Hematopoietic multipotent progenitor cell treated with erythropoietin and hydrocortisone succinate and interleukin-3 and kit ligand, for 8 days (in vitro differentiated cells): ENCODE measurements at places on chromosomes 13 and 19.

DNA sequence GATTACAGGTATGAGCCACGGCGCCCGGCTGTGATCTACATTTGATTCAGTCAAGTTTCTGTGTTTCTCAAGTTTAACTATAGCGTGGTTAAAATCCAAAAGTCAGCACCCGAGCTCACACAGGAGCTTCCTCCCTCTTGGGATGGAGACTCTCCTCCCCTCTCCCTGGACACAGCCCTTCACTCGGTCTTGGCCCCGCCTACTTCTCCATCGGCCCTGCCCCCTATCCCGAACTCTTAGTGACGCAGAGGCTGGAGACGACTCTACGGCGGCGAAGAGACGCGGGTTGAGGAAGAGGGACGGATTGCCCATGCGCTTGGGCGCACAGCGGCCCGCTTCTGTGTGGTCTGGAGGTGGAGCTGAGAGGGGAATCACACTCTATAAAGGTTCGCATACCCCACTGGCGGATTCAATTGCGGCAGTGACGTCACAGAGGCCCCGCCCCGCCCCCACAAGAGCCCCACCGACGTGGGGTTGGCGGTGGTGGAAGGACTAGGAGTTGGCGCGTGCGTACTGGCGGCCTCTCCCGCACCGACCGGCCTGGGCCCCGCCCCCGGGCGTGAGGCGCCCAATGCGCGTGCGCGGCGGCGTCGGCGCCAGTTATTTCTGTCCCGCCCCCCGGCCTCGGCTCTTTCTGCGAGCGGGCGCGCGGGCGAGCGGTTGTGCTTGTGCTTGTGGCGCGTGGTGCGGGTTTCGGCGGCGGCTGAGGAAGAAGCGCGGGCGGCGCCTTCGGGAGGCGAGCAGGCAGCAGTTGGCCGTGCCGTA lies at the start of gene TRIM28:
Gene TRIM28, plus strand, starts transcription at position 239 of the 765 bp plus-strand sequence. CDS start 694 bp downstream, outside the sequence.
- peak; percentile 99 for DNase-seq

- no peak for DNase-seq
Measured at GRCh38 chr13:75170311-75170710, 311.7 kb downstream of the TBC1D4 start.

GRCh38 chr13:45702088-45702487 lies at the start of gene CBY2:
TSS of gene CBY2 (plus strand) at chr13:45702320. CDS start at chr13:45702391, 71 bp downstream.
- DNase-seq, result no peak

DNA sequence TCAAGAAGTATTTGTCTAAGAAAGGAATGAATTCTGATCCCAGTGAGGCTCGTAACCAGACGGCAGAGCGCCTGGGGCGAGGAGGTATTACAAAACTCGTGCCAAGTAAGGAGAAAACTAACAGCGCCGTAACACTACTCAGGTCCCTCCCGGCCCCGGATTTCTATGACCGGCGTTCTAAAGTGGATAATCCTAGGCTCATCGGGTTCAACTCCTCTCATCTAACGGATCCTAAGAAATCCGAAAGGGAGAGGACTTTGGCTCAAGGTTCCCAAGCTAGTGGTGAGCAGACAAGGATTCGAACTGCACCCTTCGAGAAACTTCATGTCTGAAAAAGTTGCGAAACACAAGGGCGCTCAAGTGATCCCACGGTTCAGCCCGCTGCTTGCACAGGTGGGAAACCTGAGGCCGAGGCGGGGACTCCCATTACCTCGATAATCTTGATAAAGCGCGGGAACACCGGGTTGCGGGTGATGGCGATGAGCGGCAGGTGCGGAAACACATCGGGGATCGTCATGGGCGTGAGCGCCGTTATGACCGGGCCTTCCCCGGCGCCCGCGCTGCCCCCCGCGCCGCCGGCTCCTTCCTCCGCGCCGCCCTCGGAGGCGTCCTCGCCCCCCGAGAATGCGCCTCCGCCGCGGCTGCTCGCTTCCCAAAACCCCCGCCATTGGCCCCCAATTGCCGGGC lies 529 bp downstream of the LONP1 start:
- peak; percentile 41 for DNase-seq

DNA sequence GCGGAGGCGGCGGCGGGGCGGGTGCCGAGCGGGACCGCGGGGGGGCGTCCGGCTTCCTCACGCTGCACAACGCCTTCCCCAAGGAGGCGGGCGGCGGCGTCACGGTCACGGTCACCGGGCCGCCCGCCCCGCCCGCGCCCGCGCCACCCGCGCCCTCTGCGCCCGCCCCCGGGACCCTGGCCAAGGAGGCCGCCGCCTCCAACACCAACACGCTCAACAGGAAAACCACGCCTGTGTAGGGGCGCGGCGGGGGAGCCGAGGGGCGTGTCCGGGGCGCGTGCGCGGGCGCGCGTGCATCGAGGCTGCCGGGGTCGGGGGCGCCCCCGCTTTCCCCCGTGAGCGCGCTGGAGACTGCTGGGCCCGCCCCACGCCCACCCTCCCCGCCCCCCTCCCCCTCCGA lies 8.8 kb upstream of the CACNG6 start:
- DNase-seq, result peak; percentile 27

- no peak for DNase-seq
Measured at GRCh38 chr19:4878491-4878968, 11.1 kb upstream of the PLIN3 start.

DNA sequence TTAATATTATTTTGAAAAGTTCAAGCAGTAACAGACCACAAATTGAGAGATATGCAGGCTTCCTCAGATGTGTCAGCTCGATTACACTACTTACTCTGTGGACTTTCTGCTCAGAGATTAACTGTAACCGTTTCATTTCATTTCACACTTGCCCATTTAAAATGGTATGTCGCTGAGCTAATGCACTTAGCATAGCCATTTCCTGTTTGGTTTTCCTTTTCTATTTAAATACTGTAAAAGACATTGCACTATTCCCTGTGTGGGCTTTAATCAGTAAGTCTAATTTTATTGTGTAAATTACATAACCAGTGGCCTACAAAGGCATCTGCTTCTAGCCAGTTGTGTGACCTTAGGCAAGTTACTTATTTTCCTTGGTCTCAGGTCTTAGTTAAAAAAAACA lies 237.6 kb downstream of the LACC1 start:
- peak; percentile 62 for DNase-seq

DNA sequence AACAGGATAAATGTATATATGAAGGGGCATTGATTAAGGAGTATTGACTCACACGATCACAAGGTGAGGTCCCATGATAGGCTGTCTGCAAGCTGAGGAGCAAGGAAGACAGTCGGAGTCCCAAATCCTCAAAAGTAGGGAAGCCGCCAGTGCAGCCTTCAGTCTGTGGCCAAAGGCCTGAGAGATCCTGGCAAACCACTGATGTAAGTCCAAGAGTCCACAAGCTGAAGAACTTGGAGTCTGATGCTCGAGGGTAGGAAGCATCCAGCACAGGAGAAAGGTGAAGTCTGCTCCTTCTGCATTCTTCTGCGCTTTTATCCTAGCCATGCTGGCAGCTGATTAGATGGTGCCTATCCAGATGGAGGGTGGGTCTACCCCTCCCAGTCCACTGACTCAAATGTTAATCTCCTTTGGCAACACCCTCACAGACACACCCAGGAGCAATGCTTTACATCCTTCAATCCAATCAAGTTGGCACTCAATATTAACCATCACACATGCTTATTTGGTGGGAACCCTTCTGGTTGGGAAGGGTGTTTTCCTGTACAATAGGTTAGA lies 55.1 kb downstream of the SLAIN1 start:
- peak; percentile 38 for DNase-seq

DNA sequence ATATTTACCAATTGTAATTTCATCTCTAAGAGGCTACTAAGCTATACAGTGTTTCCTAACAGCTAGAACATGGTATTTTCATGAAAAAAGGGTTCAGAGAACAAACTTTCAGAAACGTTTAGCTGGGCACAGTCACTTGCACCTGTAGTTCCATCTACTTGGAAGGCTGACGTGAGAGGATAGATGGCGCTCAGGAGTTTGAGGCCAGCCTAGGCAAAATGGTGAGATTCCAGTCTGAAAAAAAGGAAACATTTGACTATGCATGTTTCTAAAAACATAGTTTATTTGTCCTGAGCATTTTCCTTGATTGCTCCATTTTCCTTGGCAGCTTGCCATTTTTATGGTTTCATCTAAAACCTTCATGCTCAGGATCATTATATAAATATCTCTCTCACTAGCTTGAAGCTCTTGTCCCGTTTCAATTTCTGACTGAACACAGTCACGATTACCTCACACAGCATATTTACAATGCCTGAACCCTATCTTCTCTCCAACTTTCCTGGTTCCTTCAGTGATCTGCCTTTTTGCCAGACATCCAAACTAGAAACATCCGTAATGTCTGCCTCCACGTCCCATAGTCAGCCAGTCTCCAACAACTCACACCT lies 200.8 kb downstream of the RGCC start:
- peak; percentile 5 for DNase-seq

GRCh38 chr13:98755116-98755515 lies 2.6 kb upstream of the SLC15A1 start:
- no peak for DNase-seq

DNA sequence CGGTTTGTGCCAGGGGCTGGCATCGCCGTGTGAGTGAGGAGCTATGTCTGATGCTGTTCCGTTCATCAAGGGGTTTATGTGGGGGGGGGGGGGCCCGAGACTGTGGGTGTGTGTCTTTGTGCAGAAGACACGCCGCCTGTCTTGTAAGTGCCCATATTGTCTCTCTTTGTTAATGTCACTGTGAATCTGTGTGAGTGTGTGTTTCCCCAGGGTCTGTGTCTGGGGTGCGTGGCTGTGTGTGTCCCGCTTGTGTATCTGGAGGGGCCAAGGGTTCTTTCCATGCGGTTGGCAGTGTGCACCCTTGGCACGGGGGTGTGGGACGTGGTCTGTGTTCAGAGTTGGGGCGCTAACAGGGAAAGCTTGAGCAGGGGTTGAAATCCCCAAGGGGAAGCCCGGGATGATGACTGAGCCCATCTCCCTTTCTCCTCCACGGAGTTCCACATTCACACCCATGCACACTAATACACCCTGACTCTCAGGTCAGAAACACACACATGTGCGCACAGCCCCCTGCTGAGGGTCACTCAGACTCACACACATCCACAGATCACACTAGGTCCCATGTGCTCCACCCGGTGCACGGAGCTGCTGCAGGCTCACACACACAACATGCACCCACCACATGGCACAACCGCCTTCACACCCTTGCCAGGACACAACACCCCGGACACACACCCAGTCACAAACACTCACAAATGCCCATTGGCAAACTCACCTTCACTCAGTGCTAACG lies 1.8 kb downstream of the NCAN start:
- DNase-seq, result no peak

- no peak for DNase-seq
Measured at GRCh38 chr19:9130965-9131364, 4.2 kb upstream of the OR7G3 start.

GRCh38 chr13:104737713-104738112 lies 1671.5 kb upstream of the SLC10A2 start:
- DNase-seq, result no peak

DNA sequence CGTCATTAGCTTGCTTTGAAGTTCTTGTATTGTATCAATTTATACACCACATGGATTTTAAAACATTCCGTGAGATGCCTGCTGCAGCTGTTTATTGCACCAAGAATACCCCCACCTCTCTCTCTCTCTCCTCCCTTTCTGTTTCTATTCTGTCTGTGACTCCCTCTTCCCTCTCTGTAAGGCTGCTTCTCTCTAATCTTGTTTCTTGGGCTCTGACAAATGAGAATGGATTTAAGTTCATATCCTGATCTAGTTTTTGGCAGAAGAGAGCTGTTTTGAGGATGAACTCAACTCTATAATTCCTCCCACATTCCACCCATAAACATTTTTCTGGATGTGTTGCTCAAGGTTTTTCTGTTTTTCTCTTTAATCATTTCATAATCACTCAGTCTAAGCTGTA lies 144.3 kb upstream of the FRY start:
- DNase-seq, result no peak

DNA sequence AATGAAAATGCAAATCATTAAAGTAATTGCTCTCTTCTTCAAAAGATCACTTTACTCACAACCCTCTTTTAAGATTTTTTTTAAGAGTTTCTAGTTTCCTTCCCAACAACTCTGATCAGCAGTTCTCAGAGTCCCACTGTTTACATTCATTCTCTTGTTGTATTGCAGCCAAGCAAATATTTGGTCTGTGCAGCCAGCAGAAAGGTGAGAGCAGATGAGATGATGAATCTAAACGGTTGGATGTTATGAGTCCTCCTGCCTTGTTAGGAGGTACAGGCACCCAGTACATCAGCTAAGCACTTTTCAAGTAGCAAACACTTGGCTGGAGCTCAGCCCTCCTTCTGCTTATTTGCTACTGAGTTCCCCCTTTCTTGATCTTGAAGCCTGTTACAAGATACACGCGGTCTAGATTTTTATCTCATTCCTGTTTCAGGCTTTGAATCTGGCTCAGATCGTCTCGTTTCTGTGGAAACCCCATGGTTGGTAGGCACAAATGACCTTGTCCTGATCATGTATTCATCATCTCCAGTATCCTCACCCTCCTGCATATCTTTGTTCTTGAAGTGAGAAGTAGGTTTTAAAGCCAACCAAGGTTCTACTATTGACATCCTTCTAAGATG lies 300.7 kb downstream of the DCT start:
- no peak for DNase-seq

DNA sequence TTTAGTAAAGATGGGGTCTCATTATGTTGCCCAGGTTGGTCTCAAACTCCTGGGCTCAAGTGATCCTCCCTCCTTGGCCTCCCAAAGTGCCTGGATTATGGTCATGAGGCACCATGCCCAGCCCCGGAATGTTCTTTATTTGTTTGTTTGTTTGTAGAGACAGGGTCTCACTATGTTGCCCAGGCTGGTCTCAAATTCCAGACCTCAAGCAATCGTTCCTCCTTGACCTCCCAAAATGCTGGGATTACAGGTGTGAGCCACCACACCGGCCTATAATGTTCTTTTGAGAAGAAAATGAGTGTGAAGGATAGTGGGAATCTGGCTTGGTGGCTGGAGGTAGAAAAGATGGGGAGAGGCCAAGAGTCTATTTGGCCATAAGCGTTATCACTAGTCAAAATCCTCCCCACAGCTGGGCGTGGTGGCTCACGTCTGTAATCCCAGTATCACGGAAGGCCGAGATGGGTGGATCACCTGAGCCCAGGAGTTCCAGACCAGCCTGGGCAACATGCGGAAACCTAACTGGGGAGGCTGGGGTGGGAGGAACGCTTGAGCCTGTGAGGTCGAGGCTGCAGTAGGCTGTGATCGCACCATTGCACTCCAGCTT lies 5.2 kb upstream of the BBC3 start:
- no peak for DNase-seq

DNA sequence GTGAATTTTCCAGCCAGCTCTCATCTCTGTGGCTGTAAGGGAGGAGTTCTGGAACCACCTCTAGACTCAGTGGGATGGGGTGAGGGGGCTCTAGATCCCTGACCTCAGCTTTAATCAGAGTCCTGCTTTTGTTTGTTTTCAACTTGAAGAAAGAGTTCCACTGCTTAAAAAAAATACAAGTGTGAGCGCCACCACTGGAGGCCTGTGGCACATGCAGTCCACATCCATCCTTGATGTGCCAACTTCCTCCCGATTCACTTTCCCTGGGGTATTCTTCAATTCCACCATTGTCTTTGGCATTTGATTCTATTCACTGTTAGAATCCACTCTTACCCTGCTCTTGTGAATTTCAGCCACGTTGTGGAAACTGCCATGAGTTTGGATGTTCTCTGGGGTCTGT lies 62.4 kb upstream of the GJB6 start:
- no peak for DNase-seq

GRCh38 chr19:29965492-29965891 lies 23.5 kb downstream of the URI1 start:
- DNase-seq, result no peak
